ENCODE measurements at places on chromosomes 1 and 21.

DNA sequence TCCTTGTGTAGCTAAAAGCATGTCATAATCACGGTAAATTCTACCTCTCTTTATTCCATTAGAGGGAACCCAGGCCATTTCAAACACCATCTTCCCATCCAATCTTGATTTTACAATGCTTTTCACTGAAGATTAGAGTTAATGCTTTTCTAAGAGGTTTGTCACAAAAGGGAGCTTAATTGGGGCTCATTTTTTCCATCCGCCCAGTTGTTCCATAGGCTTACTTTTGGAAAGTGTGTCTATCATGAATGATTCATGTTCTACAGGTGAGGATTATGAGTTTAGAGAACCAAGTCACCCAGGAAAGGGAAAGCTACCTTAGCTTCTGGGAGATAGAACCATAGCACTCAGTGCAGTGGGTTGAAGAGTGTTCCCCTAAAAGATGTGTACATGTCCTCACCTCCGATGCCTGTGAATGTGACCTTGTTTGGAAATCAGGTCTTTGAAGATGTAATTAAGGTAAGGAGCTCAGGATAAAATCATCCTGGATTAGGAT lies 286.9 kb upstream of the RUNX1 start:
- no peak for DNase-seq

DNA sequence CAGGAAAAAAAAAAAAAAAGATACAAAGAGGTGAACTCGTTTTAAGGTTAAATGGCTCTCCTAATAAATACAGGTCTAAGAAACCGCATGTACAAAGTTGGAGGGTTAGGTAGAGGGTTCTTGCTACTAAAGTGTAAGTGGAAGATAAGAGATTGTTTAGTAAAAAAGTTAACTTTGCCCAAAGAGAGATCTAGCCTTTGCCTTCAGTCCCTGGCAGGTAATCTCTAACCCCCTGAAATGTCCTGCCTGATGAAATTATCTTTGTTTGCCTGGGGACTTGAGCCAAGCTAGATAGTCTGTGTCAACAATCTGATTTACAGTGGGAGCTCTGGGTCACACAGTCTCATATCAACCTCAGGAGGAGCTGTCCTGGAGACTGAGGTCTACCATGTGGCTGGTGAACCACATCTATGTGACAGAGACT lies 57.6 kb downstream of the TRIM33 start:
- no peak for DNase-seq

GRCh38 chr1:57736940-57737339 lies 313.1 kb upstream of the DAB1 start:
- no peak for DNase-seq

GRCh38 chr1:20348326-20348915 lies 57.7 kb downstream of the VWA5B1 start:
- no peak for DNase-seq

GRCh38 chr21:44994047-44994694 lies 54.3 kb downstream of the SLX9 start:
- DNase-seq = no peak

DNA sequence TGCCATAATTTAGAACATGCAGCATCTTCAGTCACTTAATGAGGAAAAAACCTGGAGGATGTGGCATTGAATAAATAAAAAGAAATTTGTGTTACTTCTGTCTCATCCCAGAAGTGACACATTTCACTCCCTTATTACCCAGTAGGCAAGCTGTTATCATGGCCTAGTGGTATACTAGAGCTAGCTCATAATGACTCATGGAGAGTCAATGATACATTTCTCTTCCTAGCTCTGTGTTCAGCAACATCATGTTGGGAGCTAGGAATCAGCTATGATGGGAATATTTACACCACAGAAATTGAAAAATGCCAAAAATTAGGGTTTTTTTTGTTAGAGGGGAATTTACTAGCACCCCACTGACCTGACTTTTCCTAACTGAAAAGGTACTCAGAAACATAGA lies 182.7 kb downstream of the HMCN1 start:
- DNase-seq = no peak

GRCh38 chr1:240508950-240509349 lies 103.0 kb downstream of the GREM2 start:
- no peak for DNase-seq

- no peak for DNase-seq
Observed at GRCh38 chr1:214385428-214385827, 104.5 kb downstream of the SMYD2 start.

DNA sequence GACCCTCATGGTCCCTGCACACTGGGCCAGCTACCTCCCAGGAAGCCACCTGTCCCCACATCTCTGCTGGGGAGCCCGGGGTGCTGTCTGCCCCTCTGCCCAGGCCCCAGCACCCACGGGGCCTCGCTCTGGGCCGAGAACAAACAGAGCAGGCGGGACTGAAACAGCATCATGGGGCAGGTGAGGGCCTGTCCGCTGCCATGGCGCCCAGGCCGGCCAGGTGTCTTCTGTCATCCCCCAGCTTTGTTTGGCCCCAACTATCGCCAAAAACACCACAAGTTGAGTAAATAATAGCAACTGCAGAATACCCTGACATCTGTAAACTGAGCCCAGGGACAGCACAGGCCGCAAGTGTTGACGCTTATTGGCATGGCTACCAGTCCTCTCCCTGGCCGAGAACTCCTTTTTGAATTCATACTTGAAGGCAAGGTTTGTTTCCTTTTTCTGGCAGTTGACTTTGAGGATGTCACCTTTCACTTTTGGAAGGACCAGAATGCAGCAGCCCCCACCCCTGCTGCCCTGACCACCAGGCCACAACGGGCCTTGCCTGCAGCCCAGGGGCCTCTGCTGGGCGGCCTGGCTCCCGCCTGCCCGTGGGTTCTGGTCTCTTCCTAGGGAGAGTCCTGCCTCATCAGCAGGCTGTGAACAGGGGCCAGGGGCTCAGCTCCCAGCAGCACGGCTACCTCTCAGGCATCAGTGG lies 152.7 kb downstream of the CASZ1 start:
- DNase-seq = no peak

- DNase-seq = no peak
Observed at GRCh38 chr1:1929639-1930545, 10.8 kb upstream of the TMEM52 start.

DNA sequence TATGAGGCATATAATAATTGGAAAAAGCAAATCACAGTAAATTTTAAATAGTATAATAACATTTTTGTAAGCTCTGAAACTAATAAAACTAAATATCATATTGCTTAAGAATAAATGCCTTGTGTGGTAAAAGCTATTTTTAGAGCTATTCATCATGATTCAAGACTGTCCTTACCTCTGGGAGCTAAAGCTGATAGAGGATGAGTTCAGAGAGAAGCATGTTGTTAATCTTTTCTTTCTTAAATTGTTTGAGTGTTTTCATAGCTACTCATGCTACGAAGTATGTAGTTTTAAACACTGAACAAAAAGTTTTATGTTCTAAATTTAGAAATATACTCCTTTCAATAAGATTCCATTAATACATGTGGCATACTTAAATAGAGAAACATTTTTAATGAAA lies 30.5 kb downstream of the IFI16 start:
- DNase-seq = no peak

DNA sequence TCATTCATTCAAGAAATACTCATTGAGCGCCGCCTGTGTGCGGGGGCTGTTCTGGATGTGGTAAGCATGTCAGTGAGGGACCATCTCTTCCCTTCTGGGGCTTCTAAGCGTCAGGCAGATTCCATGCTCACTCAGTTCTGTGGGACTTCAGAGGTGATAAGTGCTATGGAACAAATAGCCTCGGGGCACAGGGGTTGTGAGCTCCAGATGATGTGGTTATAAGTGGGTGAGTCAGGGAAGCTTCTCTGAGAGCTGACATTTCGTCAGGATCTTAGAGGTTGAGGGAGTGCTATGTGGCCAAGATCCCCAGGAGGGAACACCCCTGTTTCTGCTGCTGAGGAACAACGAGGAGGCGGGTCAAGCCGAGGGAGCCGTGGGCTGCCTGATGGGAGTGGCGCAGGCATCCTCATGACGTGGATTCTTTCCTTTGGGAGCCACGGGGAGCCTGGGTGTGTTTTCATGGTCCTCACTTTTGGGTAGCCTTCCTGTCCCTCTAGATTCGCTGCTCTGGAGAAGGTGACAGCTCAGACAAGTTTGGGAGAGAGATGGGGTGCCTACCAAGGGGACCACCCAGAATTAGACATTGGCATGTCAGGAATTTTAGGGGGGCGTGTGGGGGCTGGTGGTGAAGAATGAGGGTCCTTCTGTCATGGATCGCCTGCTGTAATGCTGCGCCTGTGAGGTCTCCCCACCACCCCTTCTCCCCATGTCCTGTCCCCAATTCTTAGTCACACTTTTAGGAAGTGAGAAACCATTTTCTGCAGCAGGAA lies 38.5 kb downstream of the HUNK start:
- DNase-seq = no peak

GRCh38 chr1:150152772-150153456 lies 3.2 kb downstream of the PLEKHO1 start:
- no peak for DNase-seq

GRCh38 chr1:42385283-42385682 lies 4.7 kb downstream of the RIMKLA start:
- no peak for DNase-seq

DNA sequence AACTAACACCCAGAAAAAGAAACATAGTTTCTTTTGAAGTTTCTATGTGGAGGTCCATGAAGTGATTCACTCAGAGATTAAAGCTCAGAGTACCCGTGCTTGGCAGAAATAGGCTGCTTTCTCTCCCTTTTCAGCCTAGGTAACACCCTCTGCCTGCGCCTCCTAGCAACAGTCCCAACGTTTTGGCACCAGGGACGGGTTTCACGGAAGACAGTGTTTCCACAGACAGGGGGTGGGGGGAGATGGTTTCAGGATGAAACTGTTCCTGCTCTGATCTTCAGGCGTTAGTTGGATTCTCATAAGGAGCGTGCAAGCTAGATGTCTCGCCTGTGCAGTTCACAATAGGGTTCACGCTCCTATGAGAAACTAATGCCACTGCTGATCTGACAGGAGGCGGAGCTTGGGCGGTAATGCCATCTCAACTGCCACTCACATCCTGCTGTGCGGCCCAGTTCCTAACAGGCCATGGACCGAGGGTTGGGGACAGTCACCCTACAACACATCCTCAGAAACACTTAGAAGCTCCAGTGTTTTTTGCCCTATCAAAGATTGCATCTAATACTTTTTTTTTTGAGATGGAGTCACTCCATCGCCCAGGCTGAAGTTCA lies 53.2 kb downstream of the CHML start:
- DNase-seq = no peak

GRCh38 chr1:186492531-186493291 lies 31.8 kb upstream of the PDC start:
- no peak for DNase-seq

DNA sequence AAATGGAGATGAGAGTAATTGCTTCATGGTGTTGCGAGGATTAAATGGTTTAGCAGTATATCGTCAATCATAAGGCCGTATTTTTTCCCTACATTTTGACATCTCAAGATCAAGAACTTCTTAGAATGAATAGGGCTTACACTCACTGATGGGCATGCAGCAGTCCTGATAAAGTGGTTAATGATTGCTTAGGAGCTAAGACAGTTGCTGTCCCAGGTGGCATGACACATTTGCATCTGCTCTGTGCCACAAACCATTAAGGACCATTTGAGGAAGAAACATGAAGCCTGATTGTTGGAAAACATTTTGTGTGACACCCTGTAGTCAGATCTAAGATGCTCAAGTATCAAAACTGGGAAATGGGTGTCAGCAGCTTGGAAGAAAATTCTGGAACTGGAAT lies 81.0 kb upstream of the SGIP1 start:
- DNase-seq = no peak

GRCh38 chr1:8427493-8427892 lies 109.6 kb downstream of the SLC45A1 start:
- DNase-seq = no peak

- DNase-seq = no peak
Observed at GRCh38 chr21:28761674-28762356, 230.9 kb downstream of the LTN1 start.

DNA sequence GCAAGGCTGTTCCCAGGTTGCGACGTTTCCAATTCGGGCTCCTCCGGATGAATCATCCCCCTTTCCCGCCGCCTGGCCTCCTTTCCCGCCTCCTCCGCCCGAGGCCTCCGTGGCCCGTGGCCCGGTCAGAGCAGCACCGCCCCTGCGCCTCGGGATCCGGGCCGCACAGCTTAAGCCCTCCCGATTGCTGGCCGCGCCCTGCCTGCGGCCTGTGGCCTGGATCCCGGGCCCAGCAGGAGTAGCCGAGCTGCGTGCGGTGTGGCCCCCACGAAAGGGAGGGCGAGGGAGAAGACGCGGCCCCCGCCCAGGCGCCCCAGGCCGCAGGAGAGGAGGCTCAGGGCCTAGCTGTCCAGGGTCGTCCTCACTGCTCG lies 1.0 kb downstream of the TMEM200B start:
- DNase-seq = no peak

GRCh38 chr1:20634065-20634593 lies 871 bp downstream of the PINK1 start:
- no peak for DNase-seq

- DNase-seq = no peak
Observed at GRCh38 chr21:42096566-42096965, 25.4 kb downstream of the UMODL1 start.

GRCh38 chr21:38268864-38269575 lies 12.2 kb downstream of the KCNJ15 start:
- no peak for DNase-seq

GRCh38 chr1:5637171-5637570 lies 355.1 kb downstream of the NPHP4 start:
- peak; percentile 27 for DNase-seq

DNA sequence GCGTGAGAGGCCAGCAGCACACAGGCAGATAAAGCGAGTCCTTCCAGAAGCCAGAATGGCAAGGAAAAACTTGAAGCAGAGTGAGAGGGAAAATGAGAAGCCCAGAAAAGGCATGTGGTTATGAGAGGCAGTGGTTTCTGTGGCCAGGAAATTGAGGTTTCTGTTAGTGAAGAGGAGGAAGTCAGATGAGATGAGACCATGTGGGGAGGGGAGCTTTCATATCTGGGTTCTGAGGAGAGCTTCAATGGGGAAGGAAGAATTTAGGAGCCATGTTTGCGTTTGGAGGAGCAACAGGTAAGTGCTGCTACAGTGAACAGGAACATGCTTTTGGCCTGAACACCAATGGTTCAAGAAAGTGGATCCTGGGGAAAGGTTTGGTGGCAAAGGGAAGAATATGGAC lies 6.1 kb upstream of the CD1A start:
- no peak for DNase-seq

GRCh38 chr1:47725000-47725473 lies 272.1 kb downstream of the TRABD2B start:
- DNase-seq = no peak

- no peak for DNase-seq
Observed at GRCh38 chr21:42236014-42236413, 17.1 kb downstream of the ABCG1 start.

- DNase-seq = no peak
Observed at GRCh38 chr1:33660956-33661355, 188.5 kb downstream of the ZSCAN20 start.

- DNase-seq = no peak
Observed at GRCh38 chr1:228270032-228270431, 62.2 kb downstream of the OBSCN start.

GRCh38 chr21:41024746-41025254 lies 143.2 kb upstream of the BACE2 start:
- DNase-seq = no peak

DNA sequence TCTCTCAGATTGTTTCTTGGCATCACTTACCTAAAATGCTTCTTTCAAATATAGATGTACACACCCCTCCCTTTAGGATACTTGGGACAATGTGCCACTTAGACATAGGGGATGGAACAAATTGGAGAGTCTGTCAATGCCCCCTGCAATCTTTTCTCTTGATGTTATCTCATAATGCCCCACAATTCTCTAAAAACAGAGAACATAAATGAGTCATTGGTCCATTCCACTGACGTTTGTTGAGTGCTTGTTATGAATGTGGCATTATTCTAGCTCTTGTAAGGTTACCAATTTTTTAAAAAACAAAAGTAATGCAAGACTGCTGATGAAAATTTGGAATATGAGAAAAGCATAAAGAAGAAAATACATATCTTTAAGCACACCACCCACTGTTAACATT lies 5.6 kb upstream of the SMIM11 start:
- DNase-seq = no peak

All from T-helper 2 cell (primary cell).